Mammary epithelial cell (primary cell): ENCODE measurements at places on chromosomes 6 and 20.

DNA sequence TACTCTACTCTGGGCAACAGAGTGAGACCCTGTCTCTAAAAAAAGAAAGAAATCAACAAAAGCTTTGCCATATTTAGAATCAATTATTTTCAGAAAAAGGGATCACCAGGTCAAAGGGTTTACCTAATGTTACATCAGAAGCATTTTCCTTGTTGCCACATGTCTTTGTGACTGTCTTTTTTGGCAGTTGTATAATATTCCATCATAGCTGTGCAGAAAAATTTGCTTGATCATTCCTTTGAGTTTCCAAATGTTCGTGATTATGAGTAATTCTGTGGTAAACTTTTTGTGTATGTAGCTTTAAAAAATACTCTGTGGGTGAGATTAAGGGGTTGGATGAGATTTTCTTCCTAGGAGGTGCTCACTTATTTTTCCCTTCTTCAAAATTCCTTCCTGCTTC lies 26.4 kb downstream of the PNPLA1 start:
- DNase-seq, result no peak

DNA sequence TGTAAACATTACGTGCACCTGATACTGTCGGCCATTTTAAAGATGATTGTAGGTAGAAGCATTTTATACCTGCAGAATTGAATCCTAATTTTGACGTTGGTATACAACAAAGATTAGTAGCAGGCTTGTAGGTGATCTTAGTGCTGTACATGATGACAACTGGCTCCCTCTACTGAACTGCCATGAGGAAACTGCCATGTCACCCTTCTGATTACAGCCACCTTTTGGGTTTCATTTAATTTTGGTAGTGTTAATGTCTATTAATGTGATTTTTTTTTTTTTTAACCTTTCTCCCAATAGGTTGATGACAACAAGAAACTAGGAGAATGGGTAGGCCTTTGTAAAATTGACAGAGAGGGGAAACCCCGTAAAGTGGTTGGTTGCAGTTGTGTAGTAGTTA lies 2.3 kb downstream of the RPS12 start:
- no peak for DNase-seq

GRCh38 chr20:48569679-48570078 lies 258.1 kb downstream of the PREX1 start:
- DNase-seq, result no peak

DNA sequence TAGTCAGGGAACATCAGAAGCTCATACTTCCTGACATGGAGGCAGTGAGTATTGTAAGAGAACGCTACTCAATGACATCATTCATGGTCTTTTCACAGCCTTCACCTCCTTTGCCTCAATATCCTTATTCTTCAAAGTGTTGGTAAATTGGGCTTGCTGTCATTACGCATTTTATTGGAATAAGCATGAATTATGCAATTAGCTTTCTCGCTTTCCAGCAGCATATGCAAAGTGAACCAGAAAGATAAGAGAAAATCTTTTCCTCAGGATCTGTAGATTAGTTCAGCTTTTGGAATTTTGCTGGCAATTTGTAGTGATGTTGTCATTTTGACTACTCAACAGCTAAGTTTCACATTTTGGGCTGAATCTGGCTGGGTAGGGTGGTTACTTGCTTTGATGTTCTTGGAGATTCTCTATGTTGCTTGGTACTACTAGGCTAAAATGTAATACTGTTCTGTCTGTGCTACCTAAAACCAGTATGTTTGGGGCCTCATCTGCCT lies 1012.1 kb downstream of the KIF16B start:
- no peak for DNase-seq

DNA sequence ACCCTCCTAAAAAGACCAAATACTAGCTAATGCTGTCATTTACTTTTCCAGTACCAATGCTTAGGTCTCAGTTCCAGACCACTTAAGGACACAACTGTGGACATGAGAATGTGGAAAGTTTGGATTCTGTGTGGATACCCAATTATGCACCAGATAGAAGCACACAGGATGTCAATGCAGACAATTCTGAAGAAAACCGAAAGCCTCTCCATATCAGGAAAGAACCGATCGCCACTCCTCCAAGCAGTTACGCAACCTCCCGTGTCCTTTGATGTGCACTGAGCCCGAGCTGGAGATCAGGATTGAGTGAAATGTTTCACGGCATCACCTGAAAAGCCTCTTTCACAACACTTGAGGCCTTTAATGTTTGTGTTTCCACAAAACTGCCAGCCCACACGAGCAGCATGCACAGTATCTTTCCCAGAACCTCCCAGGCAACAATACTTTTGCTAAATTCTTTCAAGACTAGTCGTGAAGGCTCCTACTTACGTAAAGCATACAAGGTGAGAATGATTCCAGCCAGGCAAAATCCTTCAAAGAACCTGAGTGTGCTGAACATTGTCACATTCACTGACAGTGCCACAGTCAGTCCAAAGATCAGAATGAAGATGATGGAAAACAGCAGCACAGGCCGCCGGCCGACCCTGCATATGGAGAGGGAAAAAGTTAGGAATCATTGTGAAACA lies 47.0 kb downstream of the SLC22A23 start:
- no peak for DNase-seq

DNA sequence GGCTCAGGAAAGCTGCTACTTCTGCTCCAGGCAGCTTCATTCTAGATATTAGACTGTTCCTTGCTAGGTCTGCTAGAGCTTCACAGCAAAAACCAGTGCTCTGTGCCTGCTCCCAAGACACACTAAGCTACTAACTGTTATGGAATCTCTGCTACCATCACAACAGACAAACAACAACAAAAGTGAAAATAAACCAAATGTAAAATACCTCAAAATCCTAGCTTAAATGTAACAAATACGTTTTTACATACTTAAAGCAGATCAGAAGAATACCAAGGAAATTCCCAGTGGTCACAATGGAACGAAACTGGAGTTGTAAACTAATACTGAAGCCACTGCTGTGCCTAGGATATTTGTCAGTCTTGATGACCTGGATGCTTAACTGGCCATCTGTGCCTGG lies 84.6 kb upstream of the EZR start:
- no peak for DNase-seq
